ENCODE measurements at places on chromosomes 3 and 15. TPM values are rescaled to one million over a fixed set of nuclear protein-coding genes. Genes with fewer than 3 reads are reported as not detected.
A peak's percentile ranks its signal among the peaks of the same experiment; 100 is the strongest.

DNA sequence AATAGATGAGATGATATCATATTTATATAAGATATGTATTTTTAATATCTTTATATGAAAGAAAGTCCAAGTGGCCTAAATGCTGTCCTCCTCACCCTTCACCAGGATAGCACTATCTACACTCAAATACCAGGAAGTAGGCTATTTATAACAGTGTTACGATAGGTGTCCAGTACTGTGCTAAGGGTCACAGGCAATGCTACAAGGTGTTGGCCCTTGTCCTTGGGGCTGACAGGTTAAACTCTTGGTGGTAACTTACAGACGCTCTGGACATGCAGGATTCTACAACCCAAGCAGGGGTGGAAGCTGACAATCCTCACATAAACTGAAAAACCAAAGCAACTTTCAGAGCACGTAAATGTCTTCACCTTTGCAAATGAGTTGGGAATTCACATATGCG, 22.3 kb downstream of the NCEH1 start:
- DNase-seq: no peak

- no peak for DNase-seq
Measured at GRCh38 chr15:25900901-25901300, 37.8 kb upstream of the ATP10A start.

- DNase-seq: peak; percentile 24
Measured at GRCh38 chr3:186722457-186722856, 5.3 kb downstream of the KNG1 start.

DNA sequence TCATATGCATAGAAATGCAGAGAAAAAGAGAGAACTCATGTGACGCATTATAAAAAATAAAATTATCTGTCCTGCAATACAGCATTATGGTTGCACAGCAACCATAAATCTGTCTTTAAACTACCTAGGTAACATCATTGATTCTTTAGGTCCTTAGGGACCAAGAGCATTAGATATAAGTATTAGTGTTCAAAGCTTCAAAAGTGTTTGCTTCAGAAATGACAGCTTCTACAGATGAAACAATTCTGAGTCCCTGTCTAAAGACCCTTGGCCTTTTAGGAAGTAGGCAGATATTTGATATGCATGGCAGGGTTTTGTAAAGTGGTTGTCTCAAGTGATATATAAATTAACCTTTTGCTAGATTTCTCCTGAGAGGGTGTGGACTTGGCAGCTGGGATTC, 454.2 kb downstream of the GBE1 start:
- DNase-seq: no peak

- no peak for DNase-seq
Measured at GRCh38 chr3:74067296-74067695, 442.6 kb upstream of the PDZRN3 start.

- no peak for DNase-seq
Measured at GRCh38 chr15:47720555-47720954, 3.2 kb downstream of the SEMA6D start.

CHAC1 gene
- total RNA-seq: 2.9 TPM

GRCh38 chr3:11385326-11385725, 113.1 kb downstream of the ATG7 start:
- DNase-seq: peak; percentile 15

DNA sequence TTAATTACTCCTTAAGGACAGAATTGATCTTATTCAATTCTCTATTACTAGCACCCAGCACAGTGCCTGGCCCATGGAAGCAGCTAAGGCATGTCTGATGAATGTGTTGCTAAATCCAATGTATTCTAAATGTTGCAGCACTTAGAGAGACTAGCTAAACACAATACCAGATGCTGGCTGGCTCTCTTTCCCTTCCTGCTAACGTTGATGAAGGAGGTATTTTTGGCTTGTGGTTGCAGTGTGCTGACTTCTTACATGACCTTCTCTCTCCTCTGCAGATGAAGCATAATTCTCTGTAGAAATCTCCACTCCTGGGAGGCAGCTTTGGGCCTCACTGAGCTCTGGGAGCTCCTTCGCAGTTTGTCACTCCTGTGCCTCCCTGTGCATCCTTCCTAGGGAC, 183.6 kb downstream of the PEX5L start:
- no peak for DNase-seq

Data from dermis blood vessel endothelial cell (primary cell).